ENCODE measurements at places on chromosomes 11 and 22.

DNA sequence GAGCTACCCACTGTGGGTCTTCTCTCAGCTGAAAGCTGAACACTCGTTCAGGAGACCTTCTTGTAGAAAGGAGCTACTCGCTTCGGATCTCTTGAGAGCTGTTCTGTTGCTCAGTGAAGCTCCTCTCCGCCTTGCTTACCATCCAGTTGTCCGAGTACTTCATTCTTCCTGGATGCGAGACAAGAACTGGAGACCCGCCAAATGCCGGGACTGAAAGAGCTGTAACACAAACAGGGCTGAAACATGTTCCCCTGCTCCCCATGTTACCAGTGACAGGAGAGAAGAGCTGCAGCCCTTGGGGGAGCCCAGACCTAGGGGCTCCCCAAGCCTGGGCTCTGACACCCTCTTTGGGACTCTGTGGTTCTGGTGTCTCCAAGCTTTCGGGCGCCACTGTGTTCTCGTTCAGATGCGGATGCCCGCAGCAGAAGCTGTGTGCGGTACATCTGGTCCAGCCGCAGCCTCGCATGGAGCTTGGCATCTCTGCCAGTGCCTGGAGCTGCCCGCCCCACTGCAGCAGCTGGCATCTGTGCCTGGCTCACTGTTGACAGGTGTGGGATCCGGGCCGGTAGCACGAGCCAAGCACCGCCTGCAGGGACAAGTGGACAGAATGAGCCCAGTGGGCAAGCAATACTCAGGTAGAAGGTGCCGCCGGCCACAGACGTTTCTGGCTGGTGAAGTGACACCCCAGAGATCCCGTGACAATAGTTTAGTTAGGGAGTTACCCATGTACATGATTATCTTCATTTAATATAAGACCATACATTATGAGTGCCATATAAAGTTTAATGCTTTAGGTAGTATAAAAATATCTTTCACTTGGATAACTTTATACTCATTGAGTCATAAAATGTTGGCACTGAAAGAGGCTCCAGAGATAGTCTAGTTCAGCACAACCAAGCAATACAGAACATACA, 49.1 kb downstream of the EMSY start:
- DNase-seq: no peak

- no peak for DNase-seq
Observed at GRCh38 chr11:67251841-67252240, 14.4 kb upstream of the GRK2 start.

- DNase-seq: no peak
Observed at GRCh38 chr22:42910221-42910942, 53.3 kb upstream of the ARFGAP3 start.

DNA sequence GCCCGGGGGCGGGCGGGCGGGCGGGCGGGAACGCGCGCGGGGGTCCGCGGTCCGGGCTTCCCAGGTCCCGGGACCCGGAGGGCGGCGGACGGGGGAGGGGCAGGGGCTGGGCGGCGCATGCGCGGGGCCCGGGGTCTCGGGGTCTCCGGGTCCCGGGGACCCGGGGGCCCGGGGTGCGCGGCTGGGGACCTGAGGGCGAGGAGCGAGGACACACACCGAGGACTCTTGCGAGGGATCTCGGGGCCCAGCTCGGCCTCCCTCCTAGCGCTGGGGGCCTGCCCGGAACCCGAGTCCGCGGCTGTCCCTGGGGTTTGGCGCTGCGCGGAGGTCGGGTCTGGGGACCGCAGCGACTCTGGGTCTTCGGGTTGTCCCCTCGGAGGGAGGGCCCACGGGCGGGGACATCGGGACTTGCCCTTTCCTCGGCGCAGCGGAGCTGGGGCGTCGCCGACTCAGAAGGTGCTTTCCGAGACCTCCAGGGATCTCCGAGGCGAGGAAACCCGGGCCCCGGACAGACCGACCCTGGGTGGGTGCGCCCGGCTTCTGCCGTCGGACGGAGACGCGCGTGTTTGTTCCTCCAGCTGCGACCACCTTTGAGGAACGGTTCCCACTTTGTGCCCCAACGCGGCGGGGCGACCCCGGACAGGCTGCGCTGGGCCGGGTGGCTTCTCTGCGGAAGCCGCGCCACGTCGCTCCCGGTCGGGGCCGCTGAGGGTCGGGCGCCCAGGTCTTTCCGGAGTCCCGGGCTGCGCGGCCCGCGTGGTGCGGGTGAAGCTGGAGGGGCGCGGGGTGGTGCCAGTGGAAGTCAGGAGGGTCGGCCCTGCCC, 540 bp downstream of the PPARA start:
- DNase-seq: peak; percentile 36

- no peak for DNase-seq
Observed at GRCh38 chr11:117127171-117127901, 16.8 kb upstream of the PAFAH1B2 start.

- DNase-seq: no peak
Observed at GRCh38 chr11:61472282-61472681, 36.3 kb upstream of the LRRC10B start.

DNA sequence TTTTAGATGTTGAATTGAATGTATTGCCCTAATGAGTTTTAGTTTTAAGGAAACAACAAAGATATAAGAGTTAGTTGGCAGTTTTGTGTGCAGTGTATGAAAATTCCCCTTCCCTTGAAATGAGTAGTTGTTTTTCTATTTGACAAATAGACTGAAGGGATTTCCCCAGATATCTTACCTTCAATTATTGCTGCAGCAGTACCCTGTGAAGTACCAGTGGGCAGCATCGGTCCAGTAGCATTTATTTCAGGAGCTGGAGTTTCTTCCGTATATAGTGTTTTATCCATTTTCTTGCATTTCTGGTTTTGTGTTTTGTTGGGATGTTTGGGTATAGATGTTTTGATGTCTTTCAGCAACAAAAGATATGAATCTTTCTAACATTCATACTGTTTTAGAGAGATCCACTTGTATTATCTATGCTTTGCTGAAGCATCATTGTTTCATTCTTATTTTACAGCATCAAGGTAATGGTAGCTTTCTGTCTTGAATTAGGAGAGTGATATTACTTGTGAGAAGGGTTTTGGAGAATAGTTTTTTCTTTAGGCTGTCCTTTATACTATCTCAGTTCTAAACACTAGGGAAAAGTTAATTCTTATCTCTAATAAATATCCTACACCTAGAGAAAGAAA, 7.4 kb downstream of the KMT2A start:
- no peak for DNase-seq

DNA sequence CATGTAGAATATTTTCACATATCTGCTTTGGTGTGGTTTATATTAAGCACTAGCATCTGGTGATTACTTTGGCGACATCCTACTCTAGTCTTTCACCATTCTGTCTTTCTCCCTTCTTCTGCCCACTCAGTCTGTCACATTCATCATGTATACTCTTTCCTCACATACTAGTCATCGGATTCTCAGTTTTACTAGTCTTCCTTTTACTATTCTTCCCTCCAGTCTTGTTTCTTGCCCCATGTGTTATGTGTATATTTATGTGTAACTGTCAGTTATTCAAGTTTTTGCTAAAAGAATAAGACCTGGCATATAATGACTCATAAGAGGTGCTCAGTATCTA, 4.6 kb upstream of the DIXDC1 start:
- no peak for DNase-seq

DNA sequence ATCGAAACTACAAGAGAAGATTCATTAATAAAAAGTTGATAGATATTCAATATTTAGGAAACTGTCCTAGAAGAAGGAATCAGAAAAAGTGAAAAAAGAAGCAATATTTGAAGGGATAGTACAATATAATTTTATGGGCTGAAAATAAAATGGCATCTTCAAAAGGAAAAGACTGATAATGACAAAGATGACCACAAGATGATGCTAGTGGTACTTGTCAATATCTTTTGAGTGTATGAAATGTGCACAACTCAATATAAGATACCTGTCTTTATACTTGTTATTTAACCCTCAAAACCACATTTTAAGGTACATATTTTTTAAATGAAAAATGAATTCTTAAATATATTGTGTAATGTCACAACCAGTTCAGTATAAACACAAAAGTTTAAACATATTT, 1059.6 kb upstream of the RAG2 start:
- no peak for DNase-seq

DNA sequence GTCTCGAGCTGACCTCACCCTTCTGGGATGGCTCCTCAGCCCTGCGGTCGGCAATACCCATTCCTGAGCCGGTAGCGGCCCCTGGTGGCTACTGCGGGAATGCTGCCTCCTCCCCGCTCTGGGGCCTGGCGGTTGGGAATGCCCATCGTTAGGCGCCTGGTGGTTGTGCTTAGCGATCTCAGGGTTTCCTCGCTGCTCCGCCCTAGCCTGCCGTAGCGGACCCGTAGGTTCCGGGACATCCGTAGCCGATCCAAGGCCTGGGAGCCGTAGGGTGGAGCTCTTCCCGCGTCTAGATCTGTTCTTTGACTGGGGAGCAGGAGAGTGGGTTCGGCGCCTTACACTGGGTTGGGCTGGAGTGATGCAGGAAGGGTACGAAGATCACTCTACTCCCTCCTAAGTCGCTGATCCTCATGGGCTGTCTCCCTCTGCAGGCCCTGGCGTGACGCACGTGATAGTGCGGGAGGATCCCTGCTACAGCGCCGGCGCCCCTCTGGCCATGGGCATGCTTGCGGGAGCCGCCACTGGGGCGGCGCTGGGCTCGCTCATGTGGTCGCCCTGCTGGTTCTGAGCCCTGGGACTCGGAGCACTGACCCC, 14.8 kb downstream of the PLEKHB1 start:
- DNase-seq: peak; percentile 67

- no peak for DNase-seq
Observed at GRCh38 chr11:75143420-75143731, 7.5 kb upstream of the SLCO2B1 start.

DNA sequence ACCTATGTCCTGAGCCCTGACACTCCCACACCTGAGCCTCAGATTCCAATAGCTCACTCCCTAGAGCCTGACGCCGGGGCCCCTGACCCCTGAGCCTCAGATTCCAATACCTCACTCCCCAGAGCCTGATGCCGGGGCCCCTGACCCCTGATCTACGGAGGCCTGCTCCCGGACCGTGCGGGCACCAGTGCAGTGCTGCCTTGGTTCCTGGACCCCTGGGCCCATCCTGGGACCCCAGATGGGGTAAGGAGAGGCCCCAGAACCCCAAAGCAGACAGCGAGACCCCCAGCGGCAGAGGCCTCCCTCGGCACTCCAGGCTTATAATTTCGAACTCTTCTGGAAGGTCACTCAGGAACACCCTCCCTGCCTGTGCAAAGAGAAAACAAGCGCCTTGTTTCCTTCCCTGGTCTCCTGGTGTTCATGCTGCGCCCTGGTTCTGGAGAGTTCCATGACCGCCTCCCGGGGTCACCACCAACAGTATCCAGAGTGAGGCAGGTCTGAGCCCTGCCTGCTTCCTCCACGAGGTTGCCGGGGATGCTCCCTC, 7.5 kb downstream of the SUSD2 start:
- DNase-seq: no peak

DNA sequence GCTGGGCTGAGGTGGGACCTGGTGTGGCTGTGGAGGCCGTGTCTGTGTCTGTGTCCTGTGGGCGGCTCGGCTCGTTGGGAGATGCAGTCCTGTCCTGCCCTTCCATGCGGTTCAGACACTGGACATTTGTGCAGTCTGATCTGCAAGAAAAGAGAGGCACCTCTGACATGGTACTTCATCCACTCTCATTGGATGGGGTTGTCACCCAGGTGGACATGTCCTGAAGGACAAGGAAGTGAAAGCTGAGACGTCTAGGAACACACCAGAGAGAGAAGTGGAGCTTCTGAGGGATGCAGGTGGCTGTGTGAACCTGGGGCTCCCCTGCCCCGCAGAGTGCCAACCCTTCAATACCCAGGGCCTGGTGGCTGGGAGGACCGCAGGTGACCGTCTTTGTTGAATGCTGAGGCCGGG, 18.4 kb downstream of the TBX1 start:
- no peak for DNase-seq

DNA sequence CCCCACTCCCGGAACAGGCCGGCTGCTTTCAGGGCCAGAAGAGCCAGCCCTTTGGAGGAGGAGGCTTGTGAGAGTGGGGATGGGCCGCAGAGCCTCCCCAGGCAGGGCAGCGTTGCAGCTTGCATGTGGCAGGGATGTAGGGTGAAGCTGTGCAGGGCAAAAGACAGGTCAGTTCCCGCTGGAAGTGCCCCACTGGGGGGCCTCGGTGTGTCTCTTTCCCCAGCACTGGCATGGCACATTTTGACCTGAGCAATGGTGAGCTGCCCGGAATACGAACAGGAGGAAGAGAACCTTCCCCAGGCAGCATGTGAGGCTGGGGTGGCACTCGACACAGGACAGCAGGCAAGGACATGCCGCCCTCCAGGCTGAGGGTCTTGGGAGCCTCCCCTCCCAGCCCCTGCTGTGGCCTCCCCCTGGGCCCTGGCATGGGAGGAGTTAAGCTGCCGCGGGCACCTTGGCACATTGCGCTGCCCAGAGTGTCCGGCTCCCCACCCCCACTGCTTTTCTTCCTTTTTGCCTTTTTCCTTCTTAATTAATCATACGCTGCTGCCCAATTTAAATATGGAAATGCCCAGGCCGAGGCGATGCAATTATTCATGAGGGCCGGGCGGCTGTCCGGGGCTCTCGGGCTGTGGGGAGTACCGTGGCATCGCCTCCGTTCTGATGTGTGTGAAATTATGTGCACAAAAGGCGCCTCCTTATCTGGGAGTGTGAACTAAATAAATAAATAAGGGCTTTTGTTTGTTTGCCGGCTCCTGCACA, 76.0 kb upstream of the WNT7B start:
- no peak for DNase-seq

DNA sequence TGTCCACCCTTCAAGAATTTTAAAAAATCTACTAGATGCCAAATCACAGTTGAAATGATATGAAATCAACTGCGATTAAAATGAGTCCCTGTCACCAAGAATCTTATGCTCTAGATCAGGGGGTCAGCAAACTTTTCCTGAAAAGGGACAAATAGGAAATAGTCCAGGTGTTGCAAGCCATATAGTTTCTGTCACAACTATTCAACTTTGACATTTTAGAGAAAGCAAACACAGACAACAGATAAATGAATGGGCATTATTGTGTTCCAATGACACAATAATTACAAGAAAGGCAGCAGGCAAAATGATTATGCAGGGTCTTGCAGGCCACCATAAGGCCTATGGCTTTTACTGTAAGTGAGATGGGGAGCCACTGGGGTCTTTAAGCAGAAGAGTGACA, 58.6 kb downstream of the IMMP1L start:
- no peak for DNase-seq
